NCI-H460 (cell line): ENCODE measurements at places on chromosomes 6 and 20. TPM values are rescaled to one million over a fixed set of nuclear protein-coding genes. Genes with fewer than 3 reads are reported as not detected.

GRCh38 chr20:48319943-48320584, 507.7 kb downstream of the PREX1 start:
- DNase-seq, result no peak

DNA sequence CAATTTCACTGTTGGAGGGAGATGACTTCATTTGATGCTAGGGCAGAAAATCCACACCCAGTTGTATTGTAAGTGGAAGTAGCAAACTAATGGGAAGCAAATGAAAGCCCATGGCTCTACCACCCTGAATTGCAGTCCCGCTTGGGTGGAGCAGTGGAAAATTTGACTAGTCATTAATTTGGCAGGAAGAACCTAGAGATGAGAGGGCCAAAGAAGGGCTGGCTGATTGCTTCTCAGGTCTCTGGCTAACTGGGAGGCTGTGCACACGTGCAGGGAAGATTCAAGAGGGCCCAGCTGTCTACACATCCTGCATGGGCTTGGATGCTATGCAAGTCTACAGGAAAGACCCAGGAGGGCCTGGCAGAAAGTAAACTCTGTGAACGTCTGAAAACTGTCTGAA, 466.2 kb downstream of the TFAP2A start:
- DNase-seq, result no peak

- DNase-seq, result no peak
Observed at GRCh38 chr6:40343877-40344565, 243.1 kb downstream of the LRFN2 start.

BHLHE23 gene
- total RNA-seq, result not detected in 2 replicates

DNA sequence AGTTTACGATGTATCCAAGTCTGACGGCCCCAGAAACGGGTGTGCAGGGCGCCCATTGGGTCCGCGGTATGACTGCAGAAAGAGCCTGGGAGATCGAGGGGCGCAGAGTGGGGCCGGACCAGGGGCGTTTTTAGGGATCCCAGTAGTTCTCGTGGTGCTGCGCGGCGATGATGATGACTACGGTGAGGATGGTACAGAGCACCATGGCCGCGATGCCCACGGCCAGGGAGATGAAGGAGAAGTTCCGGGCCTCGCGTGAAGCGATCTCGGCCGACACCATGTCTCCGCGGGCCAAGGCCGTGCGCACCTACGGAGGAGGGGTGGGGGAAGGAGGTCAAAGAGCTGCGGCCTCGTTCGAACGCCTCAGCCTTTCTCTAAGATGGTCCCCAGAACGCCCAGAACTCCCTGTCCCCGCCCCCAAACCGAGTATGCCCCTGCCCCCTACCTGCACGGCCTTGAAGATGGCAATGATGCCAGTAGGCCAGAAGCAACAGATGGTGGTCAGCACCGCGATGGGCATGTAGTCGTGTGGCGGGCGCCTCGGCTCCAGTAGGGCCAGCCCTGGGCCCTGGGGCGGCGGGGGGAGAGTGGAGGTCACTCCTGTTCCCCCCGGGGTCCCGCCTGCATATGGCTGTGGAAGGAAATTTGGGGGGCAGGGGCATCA, 2.5 kb downstream of the PRRT1 start:
- DNase-seq, result no peak

GRCh38 chr6:3239110-3239830, 11.8 kb upstream of the TUBB2B start:
- no peak for DNase-seq
